ENCODE measurements at places on chromosomes 12 and 14.

DNA sequence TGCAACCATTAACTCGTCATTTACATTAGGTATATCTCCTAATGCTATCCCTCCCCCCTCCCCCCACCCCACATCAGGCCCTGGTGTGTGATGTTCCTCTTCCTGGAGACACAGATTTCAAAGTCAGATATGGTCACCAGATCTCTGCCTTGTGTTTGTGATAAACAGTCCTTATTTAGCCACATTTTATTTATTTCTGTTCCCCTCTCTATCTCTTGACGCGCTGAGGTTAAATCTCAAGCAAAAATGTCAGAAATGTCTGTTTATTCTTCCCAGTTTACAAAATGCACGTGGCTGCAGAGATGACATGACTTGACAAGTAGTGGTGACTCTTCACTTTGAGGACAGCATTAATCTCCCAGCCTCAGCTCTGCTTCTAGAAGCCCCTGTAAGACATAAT lies 11.5 kb upstream of the RASSF3 start:
- DNase-seq = no peak

- no peak for DNase-seq
These were observed 152.5 kb downstream of the PTPRO start for GRCh38 chr12:15474766-15475165.

- no peak for DNase-seq
These were observed 46.9 kb downstream of the EID3 start for GRCh38 chr12:104350211-104351056.

DNA sequence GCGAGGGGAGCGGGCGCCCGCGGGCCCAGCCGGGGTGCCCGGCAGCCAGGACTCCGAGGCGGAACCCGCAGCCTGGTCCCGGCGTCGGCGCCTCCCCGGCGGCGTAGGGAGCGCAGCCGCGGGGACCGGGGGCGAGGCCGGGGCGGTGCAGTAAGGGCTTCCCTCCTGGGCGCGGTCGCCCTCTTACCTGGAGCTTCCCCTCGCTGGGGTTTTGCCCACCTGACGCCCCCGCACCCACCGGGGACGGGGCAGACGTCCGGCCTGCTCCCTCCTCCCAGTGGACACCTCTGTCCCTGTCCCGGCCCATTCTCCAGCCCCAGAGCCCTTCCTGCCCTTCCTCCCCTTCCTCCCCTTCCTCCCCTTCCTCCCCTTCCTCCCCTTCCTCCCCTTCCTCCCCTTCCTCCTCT lies 413 bp upstream of the TUBA1C start:
- no peak for DNase-seq

GRCh38 chr12:131473741-131474709 lies 236.9 kb upstream of the SFSWAP start:
- DNase-seq = no peak

DNA sequence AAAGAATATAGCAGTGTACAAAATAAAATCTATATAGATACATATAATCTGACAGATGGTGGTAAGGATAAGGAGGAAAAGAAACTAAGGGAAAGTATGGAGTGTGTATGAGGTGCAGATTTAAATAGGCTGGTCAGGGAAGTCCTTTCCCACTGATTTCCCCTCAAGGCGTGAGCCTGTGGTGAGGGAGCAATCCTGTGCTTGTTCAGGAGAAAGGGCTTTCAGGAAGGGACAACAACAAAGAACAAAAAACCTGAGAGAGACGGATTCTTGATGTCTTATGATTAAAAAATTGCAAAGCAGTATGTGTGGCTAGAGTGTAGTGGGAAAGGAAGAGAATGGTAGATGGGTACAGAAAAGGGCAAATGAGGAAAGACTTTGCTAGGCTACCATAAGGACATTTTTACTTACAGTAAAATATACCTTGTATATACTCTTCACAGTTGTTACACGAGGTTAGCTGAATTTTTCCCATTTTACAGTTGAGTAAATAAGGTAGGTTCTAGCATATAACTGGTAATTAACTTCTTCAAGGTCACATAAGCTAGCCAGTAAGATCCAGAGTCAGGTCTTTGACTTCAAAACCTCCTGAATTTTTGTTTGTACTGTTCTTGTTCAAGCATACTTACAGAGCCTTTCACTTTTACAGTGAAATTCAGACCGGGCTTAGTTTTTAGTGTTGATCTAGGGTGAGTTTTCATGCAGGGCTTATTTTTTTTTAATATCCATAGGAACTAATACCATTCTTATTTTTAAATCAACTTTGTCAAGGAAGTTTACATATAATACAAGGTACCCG lies 15.6 kb downstream of the CNOT2 start:
- peak; percentile 5 for DNase-seq

Data from Calu3 (cell line).